ENCODE measurements at places on chromosomes 3 and 15.

- no peak for DNase-seq
Measured at GRCh38 chr3:81080608-81081007, 680.8 kb downstream of the GBE1 start.

DNA sequence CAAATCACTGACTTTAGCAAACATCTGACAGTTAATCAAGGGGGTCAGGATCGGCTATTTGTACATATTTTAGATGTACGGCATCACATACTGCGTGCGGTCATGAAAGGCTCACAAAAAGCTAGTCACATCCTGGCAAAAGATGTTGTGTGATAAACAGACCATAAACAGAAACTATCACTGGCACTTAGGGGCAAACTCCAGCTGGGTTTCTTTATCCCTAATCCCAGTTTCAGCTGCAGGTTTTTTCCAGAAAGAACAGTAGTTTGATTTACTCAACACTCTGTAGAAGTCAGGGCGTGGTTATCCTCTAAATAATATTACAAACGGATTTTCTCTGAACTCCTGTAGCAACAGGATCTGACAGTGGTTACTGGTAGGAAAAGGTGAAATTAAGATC, 112.4 kb upstream of the BHLHE40 start:
- DNase-seq: no peak

- peak; percentile 28 for DNase-seq
Measured at GRCh38 chr3:194905696-194906095, 220.0 kb downstream of the FAM43A start.

DNA sequence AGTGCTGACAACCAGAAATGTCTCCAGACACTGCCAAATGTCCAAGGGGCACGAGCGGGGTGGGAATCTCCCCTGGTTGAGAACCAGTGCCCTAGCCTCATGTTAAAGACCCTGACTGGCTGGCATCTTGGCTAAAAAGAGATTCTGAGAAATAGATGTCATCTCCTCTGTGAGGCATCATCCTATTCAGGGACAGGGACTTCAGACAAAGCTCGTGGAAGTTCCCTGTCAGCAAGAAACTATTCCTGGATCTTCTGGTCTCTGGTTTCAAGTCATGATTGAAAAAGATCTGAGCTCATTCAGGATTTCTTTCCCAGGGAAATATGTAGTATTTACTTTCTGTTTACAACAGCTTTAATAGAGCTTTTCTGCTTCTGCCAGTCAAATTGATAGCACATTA, 10.8 kb downstream of the WDR5B start:
- no peak for DNase-seq

DNA sequence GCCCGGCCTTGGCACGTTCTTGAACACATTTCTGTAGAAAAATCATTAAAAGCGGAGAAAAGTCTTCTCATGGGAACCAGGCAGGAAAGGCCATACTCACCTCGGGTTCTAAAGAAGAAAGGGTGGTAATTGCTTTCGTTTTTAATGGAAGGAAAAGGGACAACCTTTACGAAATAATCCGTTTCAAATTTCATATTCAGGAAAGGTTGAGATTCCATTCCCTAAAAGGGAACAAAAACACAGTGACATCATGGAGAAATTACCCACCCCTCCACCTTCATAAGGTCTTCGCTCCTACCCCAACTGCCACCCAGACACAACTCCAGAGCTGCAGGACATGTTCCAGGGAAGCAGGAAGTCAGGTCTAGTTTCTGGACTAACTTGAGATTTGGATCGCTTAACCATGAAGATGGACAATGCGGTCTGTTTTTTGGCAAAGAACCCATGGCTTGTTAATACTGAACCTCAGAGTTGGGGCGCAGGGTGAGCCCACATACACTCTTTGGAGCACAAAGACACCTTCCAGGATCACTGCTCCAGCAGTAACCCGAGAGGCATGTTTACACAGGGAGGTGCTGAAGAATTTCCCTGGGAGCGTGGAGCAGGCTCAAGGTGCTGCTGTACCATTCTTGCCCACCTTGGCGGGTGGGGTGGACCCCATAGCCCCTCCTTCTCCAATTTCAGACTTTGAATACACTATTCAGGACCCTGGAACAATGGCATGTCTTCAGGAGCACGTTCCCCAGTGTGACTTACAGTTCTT, 49.2 kb downstream of the SPATA12 start:
- no peak for DNase-seq

DNA sequence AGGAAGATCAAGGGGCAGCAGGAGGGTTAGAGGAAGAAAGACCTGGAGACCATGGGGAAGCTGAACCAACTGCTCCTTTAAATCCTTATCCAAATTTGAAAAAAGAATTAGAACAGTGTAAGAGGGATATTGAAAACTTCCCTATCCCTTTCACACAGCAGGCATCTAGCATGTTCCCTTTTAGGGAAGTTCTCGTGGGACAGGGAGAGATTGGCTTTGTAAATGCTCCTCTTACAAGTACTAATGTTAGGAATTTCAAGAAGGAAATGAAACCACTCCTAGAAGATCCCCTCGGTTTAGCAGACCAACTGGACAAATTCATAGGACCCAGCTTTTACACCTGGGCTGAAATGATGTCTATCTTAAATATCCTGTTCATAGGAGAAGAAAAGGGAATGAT, 41.5 kb downstream of the PPCDC start:
- no peak for DNase-seq

DNA sequence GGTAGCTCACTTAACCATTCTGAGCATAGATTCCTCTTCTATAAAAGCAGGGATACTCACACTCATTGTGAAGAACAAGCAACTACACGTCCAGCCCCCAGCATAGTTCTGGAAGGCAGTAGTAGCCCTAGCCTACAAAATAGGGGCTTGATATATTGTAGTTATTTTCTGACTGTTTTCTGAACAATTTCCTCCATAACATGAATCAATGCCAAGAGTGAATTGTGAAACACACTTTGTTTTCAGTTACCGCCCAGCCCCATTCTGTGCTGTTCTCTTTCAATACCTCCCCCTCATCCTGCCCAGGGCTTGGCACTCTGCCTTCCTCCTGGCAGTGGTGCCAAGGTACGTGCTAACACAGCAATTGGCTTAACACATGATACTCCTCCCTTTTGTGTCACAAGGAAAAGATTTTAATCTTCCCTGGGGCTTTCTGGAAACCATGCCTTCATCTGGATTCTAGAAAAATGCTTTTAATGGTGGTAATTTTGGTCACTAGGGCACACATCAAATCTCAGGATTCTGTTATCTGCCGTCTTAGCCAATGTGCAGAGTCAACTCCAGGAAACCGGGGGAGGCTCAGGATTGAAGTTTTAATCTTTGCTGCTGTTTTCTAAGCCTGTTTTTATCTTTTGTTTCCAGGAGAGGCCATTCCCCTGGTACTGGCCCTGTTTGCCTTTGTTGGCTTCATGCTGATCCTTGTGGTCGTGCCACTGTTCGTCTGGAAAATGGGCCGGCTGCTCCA, 37.2 kb downstream of the IL20RB start:
- no peak for DNase-seq

DNA sequence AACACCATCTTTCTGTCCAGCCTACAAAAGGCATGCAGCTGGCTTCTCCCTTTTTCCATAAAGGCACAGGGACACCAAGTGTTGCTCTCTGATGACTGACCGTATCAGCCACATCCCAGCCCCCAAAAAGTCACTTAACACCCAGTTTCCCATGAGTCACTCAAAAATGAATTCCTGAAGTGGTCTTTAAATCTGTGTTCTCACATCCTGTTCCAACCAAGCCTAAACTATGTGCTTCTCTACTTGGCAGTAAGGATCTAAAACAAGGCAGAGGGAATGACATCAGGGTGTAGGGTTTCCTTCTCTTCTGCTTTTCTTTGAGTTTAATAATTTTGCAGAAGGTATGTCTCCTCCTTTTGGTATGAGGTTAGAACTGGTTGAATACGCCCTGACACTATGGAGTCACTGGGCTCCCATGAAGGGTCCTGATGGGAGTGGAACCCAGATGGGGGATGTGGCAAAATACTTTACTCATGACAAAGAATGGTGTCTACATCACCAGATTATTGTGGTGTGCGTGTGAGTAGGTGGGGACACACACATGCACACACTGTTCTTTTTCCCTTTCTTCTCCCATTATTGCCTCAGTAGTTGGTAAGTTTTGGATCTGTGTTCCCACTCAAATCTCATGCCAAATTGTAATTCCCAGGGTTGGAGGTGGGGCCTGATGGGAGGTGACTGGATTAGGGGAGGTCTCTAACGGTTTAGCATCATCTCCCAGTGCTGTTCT, 35.6 kb upstream of the CCK start:
- DNase-seq: no peak

- DNase-seq: no peak
Measured at GRCh38 chr15:75455424-75455981, 4.0 kb upstream of the SIN3A start.

GRCh38 chr3:37520907-37521341, 340.8 kb upstream of the CTDSPL start:
- DNase-seq: no peak

- DNase-seq: no peak
Measured at GRCh38 chr3:170128259-170128976, 53.1 kb downstream of the PHC3 start.

DNA sequence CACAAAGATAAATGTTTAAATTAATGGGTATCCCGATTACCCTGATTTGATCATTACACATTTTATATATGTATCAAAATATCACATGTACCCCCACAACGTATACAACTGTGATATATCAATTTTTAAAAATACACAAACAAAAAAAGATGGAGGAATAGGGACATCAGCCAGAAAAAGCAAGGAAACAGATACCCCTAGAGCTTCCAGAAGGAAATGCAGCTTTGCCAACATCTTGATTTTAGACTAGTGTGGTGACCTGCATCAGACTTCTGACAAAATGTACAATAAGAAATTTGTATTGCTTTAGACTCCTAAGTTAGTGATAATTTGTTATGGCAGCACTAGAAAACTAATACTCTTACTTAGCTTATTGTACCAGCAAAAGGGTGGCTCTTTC, 483.8 kb downstream of the TUSC7 start:
- DNase-seq: no peak

DNA sequence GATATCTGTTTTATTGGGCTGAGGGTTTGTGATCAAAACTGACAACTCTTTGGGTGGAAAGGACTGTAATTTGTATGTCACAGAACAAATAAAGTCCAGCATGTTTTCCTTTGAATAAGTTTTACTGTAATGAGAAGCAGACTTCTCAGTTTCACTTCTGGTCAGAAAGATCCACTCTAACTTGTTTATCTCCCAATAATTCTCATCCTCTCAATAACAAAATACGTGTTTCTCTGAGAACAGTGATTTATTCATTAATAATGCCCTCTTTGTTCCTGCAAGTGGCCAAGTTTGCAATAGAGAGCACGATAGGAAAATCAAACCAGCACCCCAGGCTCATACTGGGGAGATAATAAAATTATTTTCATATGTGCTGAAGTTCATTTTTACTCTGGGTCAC, 190.6 kb downstream of the CNTN3 start:
- no peak for DNase-seq

DNA sequence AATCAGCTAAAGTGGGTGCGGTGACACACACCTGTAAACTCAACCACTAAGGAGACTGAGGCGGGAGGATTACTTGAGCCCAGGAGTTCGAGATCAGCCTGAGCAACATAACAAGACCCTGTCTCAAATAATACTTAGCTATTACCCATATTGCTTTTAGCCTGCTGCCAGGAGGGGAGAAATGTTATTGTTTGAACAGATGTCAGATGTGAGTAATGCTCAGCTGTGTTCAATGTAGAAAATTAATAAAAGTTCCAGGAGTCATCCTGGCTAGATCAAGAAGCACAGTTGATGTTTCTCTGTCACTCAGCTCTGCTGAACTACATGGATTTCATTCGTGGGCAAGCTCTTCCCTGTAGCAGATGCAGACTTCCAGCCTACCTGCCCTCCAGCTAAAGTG, 22.2 kb downstream of the LSM3 start:
- DNase-seq: no peak

DNA sequence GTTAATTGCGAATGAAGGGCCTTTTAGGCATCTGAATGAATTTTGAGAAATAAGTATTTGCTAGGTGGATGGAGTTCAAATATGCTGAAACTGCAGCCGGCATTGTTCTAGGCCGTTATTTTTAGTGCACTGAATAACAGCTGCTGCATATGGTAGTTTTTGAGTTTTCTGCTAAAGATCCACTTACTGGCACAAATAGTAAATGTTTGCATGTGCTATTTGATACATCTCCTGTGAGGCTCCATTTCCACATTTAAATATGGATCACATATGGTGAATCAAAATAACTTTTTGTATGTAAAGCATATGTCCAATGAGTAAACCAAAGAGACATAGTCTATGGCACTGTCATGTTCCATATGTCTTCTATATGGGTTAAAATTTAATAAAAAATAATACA, 56.7 kb upstream of the CNTN4 start:
- no peak for DNase-seq

- DNase-seq: no peak
Measured at GRCh38 chr3:43014956-43015355, 35.8 kb downstream of the GASK1A start.

- no peak for DNase-seq
Measured at GRCh38 chr15:36893276-36893675, 207.1 kb downstream of the MEIS2 start.

- DNase-seq: no peak
Measured at GRCh38 chr15:73852507-73852906, 20.9 kb upstream of the TBC1D21 start.

DNA sequence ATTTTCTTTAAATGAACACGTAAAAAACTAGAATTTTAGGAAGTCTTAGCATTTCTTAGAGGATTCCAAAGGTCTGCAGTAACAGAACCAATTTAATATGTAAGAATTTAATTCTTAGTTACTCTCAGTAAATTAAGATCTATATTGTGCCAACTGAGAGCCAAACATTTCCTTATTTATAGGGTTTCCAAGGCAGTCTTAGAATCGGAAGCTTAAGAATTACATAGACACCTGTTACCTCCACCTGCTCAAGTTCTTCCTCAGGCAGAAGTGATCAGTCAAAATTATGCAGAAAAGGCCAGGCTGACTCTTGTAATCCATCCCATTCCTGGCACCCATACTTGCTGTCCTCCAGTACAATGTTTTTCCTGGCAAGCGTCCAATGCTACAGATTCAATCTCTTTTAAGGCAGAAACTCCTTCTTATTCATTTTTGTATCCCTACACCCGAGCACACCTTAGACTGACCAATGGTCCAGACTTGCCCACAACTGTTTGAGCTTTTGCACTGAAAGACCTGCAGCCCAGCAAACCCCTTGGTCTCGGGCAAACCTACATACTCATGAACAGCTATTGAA, 64.3 kb downstream of the NCEH1 start:
- no peak for DNase-seq

GRCh38 chr3:86046436-86047136, 944.4 kb downstream of the VGLL3 start:
- no peak for DNase-seq

DNA sequence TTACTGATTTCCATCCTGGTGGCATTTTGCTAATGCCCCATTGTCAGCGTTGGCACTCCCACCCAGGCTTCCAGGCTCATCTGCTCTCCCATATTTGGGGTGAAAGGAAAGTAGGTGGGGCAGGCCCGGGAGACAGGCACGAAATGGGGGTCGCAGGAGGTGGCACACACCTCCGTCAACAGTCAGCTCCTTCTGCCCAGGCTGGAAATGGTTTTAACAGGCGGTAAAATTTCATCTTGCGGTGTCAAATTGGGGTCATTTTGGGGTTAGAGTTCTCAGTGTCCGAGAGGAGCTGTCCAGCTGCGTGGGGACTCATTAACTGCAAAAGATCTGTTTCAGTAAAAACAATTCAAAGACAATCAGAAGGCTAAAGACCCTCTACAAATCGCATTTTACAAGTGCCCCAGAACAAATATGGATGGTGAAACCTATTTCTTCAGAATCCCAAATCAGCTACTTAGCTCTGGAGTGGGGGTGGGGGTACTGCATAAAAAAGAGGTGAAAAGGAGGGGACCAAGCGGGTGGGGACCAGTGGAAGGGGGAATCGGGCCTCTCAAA, 4.2 kb upstream of the MEIS2 start:
- no peak for DNase-seq

Data from NCI-H187 treated with DMSO at 0.1 percent for 48 hours (cell line).